ENCODE measurements at places on chromosomes 7 and 10.

DNA sequence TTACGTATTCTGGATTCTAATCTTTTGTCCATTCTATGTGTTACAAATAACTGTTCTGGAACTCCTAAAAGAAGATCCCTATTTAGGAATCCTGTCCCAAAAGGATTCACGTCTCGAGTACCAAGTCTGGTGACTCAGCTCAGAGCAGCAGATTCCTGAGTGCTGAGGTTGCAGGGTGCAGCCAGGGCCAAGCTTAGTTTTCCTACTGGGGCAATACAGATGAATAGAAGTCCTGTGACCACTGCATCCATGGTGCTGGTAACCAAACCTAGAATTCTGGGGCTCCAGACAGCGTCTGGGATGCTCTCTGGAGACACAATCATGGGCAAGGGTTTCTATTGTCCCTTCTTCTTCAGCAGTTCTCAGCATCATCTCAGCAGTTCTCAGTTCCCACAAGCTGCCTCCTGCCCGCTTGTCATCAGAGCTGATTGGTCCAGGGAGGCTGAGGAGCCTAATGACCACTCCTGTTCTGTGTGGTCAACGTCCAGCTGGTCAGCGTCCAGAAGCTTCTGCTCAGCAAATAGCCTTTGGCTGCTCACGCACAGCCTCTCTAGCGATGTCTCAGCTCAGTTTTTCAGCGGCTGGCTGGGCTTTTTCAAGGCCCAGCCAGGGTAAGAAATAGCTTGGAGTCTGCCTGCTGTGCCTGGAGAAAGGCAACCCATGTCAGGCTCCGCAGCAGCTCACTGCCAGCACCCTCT is 50.4 kb upstream of the C7orf33 start:
- no peak for DNase-seq

DNA sequence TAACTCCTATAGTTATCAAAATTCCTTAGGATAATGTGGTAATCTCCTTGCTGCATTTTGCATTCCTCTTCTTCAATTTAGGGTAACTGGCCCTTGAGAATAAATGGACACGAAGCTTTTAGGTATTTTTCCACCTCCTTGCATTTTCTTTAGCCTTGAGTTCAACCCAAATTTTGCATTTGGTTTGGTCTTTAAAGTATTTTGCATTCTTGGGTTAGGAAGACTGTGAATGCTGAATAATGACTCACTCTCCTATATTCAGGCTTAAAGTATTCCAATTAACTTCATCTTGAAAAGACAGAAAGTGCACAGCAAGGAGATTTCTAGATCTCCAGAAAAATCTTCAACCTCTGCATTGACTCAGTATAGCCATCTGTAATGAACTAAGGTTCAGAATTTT is 47.3 kb downstream of the TFPI2 start:
- DNase-seq, result no peak

DNA sequence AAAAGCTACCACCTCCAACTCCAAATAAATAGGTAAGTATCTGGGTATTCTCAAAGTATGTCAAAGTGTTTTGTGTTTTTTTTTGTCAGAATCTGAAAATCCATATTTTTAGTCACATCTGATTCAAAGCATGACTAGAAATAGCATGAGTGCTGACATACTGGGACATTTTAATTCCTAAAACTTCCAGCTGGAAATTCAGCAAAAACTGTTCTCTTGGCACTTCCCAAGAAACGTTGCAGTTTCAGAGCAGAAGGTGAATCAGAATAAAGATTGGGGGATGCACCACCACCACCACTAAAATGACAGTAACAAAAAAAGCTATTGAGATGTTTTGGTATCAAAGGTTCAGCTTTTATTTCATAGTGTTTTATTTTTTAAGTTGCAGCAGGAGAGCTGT is 724.6 kb upstream of the CELF2 start:
- DNase-seq, result no peak

DNA sequence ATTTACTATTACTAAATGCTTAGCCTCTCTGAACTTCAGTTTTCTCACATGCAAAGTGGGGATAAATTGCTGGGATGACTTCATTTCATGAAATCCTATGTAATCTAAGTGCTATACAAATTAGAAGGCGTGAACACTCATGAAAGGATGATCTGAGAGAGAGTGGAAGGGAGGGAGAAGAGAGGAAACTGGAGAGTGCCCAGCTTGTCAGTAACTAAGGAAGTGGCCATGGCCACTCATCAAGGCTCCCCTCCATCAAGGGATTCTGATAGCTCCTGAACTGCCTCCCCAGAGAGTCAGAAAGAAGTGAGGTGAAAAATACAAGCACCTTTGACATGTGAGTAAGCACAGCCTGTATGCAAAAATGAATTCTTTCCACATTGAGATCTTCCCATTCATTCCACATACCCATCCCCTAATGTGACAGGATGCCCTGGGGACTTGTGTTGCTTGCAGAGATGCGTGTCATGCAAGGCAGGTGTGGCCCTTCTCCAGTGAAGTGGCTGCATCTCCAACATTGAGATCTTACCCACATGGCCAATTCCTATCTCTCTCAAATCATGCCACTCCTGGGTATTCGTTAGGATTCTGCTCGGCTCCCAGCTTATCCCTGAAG is 76.5 kb upstream of the ITPRID1 start:
- DNase-seq, result no peak

- DNase-seq, result no peak
Observed at GRCh38 chr7:140982508-140982907, 32.2 kb downstream of the MRPS33 start.
